Activated naive CD4-positive, alpha-beta T cell treated with anti-CD3 and anti-CD28 coated beads, Interleukin-2, amount 50 U/mL, for 72 hours (primary cell): ENCODE measurements at places on chromosomes 16 and 17.

GRCh38 chr17:18381158-18381952 lies 3.8 kb downstream of the EVPLL start:
- no peak for DNase-seq

GRCh38 chr16:79843631-79844043 lies 243.1 kb upstream of the MAF start:
- peak; percentile 30 for DNase-seq

- no peak for DNase-seq
Observed at GRCh38 chr16:23608194-23608593, 12.1 kb upstream of the NDUFAB1 start.

GRCh38 chr16:48384520-48385252 lies 527 bp downstream of the SIAH1 start:
- peak; percentile 33 for DNase-seq

- no peak for DNase-seq
Observed at GRCh38 chr16:83903751-83904150, 4.8 kb downstream of the MLYCD start.

- DNase-seq = no peak
Observed at GRCh38 chr17:50458270-50458669, 10.4 kb downstream of the CHAD start.

GRCh38 chr16:16149710-16150116 lies 73.6 kb downstream of the ABCC6 start:
- DNase-seq = no peak

GRCh38 chr16:5932906-5933305 lies 835.3 kb upstream of the EEF2KMT start:
- no peak for DNase-seq

- no peak for DNase-seq
Observed at GRCh38 chr17:18179196-18179595, 4.4 kb upstream of the ALKBH5 start.

GRCh38 chr16:28923652-28924398 lies 1.2 kb downstream of the RABEP2 start:
- no peak for DNase-seq

- DNase-seq = no peak
Observed at GRCh38 chr17:2138318-2138717, 83.4 kb downstream of the HIC1 start.

- DNase-seq = no peak
Observed at GRCh38 chr16:57123216-57123973, 31.0 kb downstream of the CPNE2 start.

DNA sequence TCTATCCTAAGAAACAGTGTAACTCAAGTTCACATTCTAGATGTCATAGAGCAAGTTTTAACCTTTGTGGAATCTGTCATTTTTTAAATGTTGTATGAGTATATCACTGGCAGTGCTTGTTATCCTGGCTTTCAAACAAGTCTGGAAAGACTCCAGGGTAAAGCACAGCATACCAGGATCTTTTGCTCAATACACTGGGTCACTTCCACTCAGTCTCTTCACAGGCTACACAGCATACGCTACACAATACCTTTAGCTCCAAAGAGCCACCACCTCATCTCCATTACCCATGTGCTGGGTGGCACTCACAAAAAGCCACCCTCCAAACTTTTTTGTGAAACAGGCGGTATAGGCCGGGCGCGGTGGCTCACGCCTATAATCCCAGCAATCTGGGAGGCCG lies 69.5 kb downstream of the PARN start:
- DNase-seq = no peak

GRCh38 chr16:48499923-48500381 lies 110.0 kb downstream of the N4BP1 start:
- DNase-seq = no peak

DNA sequence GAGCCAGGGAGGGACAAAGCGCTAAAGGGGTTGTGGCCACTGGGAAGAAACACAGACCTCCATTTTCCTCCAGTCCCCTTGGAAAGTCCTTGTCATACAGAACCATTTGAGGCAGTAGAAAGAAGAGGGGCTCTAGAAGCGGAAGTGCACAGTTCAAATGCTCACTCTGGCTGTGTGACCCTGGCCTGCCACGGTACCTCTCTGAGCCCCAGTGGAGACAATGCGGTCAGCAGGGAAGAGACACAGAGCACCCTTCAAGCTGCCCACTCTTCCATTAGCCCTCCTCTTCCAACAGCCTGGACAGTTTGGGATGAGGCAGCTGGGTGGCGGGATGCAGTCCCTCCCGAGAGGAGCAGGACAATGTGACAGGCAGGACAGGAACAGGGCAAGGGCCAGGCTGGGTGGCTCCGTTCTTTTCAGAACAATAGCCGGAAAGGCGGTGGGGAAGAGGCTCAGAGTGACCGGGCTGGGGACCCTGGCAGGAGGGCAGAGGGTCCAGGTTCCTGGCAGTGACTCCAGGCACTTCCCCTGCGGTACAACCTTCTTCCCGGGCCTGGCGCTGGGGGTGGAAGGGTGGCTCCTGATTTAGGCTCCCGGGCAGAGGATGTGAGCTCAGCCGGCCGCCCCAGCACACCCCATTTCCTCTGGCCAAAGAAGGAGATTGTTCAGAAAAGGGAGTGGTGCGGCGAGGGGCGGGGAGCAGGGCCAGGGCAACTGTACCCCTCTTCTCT lies 5.6 kb downstream of the CASKIN2 start:
- DNase-seq = no peak

- no peak for DNase-seq
Observed at GRCh38 chr16:74603848-74604247, 3.1 kb downstream of the GLG1 start.

- no peak for DNase-seq
Observed at GRCh38 chr17:7352910-7353635, 1.1 kb downstream of the KCTD11 start.

DNA sequence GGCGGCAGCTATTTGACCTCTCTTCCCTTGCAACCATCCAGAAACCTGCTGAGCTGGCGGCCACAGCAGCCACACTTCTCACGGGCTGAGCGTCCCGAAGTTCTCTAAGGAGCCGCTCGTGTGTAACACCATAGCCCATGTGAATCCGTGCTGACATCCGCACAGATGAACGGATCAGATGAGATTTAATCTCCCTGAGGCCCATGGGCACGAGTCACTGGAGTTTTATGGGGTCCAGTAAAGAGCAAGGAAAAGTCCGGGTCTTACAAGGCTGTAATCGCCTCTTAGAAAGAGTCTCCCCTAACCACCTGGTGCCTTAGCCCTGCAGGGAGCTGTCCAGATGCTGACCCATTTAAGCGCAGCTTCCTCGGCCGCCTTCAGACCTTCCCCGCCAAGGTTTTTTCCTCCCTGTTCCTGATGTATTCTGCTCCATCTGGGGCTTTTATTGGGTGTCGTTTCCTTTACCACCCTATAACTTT lies 5.5 kb upstream of the CACNG5 start:
- DNase-seq = no peak

- DNase-seq = no peak
Observed at GRCh38 chr16:66856801-66857200, 12.6 kb downstream of the CA7 start.

DNA sequence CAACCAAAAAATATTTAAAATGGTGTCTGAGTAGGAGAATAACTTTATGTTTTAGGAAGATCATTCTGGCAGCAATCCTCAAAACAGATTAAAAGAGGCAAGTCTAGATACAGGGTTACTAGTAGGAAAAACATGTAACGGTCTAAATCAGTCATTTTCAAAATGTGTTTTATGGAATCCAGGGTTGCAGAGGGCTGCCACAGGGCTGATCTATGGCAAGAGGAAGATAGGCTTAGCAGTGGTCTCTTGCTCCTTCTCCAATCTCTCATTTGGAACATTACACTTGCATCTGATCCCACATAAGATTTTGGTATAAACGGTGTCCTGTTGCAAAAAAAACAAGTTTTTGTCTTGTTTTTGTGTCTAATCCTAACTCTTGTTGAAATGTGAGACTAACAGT lies 9.2 kb downstream of the IKZF3 start:
- DNase-seq = no peak

DNA sequence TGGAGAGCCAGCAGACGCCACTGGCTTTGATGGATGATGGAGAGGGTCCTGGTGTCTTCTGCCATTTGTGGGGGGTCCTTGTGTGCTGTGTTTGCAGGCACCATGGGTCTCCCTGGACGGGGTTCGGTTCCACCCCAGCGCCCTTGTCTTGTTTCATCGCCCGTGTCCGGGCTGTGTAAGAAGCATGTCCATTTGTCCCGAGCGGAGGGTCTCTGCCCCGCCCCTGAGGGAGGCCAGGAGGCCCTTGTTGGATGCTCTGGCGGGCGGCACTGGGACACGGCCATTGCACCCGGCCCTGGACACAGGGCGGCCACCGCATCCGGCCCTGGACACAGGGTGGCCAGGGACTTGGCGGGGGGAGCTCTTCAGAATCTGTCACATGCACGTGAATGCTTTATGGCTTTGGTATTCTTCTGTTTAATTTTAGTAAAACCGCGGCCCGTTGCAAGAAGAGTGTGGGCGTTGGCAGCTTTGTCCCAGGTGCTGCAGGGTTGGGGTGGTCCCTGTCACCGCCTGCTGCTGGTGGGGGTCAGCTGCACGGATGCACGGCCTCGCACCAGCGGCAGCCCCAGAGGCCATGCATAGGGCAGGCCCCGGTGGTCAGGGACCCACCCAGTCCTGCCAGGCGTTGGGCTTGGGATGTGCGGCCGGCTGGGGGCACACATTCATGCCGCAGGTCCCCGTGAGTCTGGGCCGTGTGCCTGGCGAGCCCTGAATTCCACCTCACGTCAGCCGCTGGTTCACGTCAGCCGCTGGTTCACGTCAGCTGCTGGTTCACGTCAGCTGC lies 21.0 kb upstream of the ZNF750 start:
- DNase-seq = no peak

GRCh38 chr17:2688351-2689342 lies 22.9 kb downstream of the CLUH start:
- no peak for DNase-seq

GRCh38 chr17:48543107-48543853 lies 1.6 kb downstream of the HOXB2 start:
- DNase-seq = peak; percentile 71

GRCh38 chr17:81808778-81809555 lies 5.0 kb downstream of the GCGR start:
- DNase-seq = no peak

GRCh38 chr17:8718001-8718563 lies 26.6 kb downstream of the CCDC42 start:
- DNase-seq = no peak

- no peak for DNase-seq
Observed at GRCh38 chr16:17433577-17434451, 36.9 kb downstream of the XYLT1 start.

DNA sequence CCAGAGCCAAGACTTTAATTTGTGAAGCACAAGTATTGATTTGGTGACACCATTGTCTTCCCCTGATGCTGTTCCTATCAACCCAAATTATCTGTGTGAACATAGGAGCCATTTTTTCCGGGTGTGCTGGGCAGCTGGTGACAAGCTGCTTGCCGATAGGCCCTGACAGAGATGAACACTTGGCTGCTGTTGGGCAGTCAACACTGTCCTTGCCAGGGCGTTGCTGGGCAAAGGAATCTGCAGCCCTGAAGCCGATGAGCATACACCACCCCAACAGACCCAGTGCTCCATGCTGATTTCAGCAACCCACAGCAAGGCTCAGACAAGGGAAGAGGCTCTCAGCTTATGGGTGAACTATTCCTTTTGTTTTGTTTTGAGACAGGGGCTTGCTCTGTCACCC lies 105.4 kb downstream of the YPEL2 start:
- DNase-seq = no peak

DNA sequence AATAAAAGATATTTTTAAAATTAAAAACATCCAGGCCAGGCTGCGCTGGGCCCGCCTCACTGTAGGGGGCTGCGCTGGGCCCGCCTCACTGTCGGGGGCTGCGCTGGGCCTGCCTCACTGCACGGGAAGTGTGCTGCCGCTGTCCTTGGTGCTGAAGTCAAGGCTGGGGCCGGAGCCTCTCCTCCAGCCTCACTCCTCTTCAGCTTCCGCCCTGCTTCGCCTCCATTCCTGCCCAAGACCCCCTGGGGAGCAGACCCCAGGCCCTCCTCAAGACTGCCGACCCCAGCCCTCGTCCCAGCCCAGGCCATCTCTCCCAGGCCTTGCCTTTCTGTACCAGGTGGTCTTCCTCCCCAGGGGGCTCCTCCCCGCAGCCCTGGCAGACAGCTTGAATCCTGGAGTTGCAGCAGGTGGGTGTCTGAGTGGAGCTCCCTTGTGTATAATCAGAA lies 26.2 kb downstream of the ENDOV start:
- DNase-seq = peak; percentile 66

- DNase-seq = no peak
Observed at GRCh38 chr16:2427526-2427925, 1.7 kb upstream of the CCNF start.

GRCh38 chr17:41457676-41458075 lies 9.5 kb downstream of the KRT32 start:
- no peak for DNase-seq

GRCh38 chr16:55250701-55251100 lies 73.3 kb upstream of the IRX6 start:
- DNase-seq = no peak

DNA sequence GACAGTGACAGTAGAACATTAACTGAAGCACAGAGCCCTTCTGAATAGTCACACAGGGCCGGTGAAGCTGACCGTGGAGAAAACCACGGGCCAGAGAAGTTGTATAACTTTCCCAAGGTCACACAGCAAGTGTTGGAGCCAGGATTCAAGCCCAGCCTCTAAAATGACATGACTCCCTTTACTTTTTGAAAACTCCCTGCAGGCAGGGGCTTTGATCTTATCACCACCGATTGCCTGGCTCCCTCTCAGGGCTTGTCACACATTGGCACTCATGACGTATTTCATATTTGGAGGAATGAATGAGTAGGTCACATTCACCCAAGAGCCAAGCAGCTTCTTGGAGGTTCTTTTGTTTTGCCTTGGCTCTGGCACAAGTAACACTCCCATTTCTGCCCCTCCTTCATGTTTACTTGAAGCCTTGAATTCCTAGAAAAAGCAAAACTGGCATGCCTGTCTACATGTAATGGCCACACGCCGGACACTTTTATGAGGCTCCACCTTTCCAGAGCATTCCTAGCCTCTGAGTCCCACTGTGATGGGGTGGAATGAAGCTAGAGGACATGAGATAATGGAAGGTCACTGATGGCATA lies 13.3 kb upstream of the RBBP6 start:
- DNase-seq = no peak

DNA sequence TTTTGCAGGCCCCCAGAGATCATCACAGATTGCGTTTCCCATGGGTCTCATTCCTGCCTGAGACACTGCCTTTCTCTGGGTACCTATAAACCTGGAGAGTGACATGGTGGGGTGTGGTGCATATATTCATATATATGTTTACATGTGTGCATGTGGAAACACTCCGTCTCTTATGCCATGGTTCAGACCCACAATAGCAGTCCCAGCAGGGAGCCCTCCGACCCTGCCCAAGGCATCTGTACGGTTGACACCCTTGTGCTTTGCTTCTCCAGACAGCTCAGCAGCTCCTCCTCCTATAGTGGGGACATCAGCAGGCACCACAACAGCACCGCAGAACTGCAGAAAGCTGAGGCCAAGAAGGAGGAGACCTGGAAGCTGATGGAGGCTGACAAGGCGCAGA lies 116.8 kb downstream of the ABCC6 start:
- no peak for DNase-seq
